ENCODE measurements at places on chromosomes 7 and 10.

DNA sequence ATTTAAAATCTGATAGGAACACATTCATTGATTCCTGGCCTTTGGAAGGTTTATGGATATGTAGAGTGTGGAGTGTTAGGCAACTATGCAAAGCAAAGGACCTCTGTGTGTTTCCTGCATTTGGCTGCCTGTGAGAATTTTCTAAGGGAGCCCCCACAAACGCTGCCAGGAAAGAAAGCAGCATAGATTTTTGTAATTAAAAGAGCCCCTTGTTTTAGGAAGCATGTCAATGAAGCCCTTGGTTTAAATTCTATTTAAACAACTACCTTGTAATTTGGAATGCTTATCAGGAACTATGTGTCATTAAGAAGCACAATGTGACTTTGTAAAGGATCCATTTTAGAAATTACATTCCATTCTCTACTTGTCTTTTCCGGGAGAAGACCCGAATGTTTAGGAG lies 742.5 kb downstream of the NXPH1 start:
- no peaks in the 10 kb centered on the region for H3K27me3 ChIP-seq
- H3K27ac ChIP-seq: no peak overlapping the region

DNA sequence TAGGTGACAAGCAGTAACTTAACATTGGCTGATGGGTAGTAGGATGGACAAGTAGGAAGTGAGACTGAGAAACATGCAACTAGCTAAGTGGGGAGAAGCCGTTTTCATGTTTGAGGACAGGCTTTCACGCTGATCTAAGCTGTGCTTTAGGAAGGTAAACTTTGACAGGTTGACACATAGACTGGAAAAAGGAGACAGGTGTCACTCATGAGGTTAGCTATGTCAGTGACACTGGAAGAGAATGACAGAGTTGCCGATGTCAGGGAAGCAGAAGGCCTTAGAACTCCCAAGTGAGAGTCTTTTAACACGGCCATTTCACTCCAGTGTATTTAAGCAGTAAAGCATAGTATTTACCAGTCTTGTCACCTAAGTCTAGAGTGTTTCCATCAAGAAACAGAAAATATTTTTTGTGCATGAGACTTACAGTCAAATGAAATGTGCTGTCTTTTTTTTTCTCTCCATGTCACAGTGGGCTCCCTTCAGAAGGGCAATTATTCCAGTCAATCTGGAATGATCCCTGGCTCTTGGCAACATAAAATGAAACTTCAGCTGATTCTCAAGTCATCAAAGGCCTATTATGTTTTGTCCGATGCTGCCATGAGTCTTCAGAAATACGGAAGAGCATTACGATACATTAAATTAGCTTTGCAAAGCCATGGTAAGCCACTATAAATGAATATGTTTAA lies 20.6 kb downstream of the EDRF1 start:
- DNase-seq: no peak
- no peaks in the 10 kb centered on the region for H3K27me3 ChIP-seq
- H3K4me1 ChIP-seq: no peaks in the 10 kb centered on the region
- no peak overlapping the region for H3K27ac ChIP-seq

- H3K36me3 ChIP-seq: no peaks in the 10 kb centered on the region
- no peak overlapping the region for H3K4me3 ChIP-seq
- no peaks in the 10 kb centered on the region for H3K27me3 ChIP-seq
- H3K27ac ChIP-seq: no peak overlapping the region
Observed at GRCh38 chr7:77404641-77405040, 11.5 kb downstream of the GSAP start.

- no peak overlapping the region for H3K27ac ChIP-seq
- H3K4me1 ChIP-seq: no peaks in the 10 kb centered on the region
- no peaks in the 10 kb centered on the region for H3K36me3 ChIP-seq
Observed at GRCh38 chr10:53029449-53029848, 256.9 kb upstream of the MBL2 start.

DNA sequence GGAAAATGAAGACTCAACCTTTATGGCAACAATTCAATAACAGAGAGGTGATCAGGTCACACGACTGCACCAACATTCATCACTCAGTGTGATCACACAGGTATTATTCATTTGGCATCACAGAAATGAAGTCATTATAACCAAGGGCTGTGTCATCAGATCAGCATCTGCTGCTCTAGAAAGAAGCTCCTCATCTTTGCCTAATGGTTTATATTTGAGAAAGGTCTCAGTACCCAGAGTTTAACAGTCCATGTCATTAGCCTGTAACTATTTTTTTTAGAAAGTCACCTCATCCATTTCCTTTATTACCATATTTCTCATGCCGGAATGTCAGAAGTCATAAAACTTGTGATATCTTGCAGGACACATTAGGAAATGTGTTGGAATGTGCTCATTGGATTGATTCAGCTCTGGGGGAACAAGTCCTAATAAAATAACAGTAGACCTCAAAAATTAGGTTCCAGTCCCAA lies 45.1 kb upstream of the PRKG1 start:
- no peak for DNase-seq
- H3K27ac ChIP-seq: no peak overlapping the region
- no peaks in the 10 kb centered on the region for H3K36me3 ChIP-seq
- H3K4me3 ChIP-seq: no peak overlapping the region
